ENCODE measurements at places on chromosomes 2 and 18.

GRCh38 chr2:236557306-236558030, 12.2 kb upstream of the ACKR3 start:
- no peak for DNase-seq

DNA sequence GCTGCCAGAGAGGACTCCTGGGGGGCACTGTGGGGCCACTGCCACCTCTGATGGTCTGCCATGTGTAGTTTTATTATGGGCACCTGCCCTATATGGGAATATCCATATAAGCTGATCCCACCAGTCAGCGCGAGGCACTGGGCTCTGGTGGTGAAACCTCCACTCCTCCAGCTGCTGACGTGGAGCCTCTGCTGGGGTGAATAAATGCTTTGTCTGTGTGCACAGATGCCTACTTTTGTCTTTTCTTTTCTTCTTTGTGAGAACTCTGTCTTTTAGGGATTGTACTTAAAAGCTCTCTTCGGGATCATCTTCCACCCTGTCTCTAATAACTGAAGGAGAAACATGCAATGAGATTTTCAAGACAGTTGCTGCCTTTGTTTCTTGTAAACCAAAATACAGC, 68.9 kb upstream of the NCK2 start:
- DNase-seq = no peak

DNA sequence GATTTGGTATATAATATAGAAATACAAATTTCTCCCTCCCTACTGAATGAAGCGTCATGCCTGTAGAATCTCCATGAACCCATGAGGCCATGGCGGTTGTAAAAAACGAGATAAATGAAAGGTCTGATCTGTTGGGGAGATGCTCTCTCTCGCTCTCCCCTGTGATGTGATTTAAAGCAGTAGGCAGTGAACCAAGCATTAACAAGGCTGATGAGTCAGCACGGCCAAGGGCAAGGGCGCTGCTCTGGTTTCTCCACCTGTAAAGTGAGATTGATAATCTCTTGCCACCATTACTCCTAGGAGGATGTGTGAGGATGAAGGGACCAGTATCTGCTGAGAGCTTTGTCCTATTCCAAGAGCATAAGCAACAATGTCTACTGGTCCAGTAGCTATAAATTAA, 553.3 kb downstream of the CMPK2 start:
- no peak for DNase-seq

GRCh38 chr2:239943991-239944631, 81.0 kb downstream of the NDUFA10 start:
- DNase-seq = no peak

DNA sequence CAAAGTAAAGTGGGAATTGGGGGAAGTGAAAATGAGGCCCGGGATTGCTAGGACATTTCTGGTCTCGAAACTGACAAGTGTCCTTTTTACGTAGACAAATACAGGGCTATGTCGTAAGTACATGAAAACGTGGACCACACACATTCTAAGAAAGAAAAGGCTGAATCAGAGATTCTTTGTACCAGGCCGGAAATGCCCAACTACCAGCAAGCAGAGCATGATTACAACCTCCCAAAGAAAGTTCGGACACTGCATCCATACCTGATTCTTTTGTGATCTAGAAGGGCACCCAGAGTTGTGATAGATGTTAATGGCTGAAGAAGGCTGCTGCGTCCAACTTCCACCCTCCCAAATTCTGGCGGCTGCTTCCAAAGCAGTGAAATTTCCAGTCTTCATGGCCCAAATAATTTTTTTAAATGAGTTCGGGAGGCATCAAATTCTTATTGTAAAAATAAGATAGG, 1.7 kb downstream of the RBMS1 start:
- no peak for DNase-seq

DNA sequence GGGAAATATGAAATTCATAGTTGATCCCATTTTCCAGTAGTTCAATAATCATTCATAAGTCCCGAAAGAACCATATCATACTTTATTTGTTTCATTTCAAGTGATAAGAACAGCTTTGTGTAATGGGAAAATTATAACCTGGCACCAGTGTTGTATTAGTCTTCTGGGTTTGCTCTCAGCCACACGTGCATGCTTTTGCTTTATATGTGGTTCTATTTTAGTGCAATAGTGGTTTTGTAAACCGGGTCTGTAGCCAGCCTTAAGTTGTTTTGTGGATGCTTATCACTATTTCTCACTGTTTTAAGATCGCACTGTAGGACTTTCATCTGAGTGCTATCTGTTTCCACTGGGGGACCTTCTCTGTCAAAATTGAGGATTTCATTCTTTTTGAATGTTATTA, 203.8 kb downstream of the PTPRM start:
- DNase-seq = no peak

DNA sequence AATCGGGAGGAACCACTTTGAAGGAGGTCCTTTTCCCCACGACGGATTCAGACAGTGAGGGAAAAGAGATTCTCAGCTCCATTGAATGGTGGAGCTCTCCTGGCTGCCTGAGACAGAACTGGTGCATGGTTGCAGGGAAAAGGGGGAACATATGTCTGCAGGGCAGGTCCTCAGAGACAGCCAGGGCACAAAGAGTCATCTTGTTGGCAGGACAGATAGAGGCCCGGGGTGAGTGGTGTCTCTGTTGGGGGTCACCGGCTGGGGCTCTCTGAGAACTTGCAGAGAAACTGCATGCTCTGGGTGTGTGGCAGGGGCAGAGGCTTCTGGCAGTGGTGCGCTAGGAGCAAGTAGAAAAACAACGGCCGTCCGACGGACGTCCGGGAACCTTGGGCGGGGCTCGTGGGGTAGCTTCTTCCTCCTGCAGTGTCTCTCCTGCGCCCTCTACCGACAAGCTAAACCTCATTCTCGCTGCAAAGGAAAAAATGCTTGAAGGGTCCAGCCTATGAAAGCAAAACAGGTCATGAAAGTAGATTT, 94.3 kb downstream of the CDCA7 start:
- no peak for DNase-seq

DNA sequence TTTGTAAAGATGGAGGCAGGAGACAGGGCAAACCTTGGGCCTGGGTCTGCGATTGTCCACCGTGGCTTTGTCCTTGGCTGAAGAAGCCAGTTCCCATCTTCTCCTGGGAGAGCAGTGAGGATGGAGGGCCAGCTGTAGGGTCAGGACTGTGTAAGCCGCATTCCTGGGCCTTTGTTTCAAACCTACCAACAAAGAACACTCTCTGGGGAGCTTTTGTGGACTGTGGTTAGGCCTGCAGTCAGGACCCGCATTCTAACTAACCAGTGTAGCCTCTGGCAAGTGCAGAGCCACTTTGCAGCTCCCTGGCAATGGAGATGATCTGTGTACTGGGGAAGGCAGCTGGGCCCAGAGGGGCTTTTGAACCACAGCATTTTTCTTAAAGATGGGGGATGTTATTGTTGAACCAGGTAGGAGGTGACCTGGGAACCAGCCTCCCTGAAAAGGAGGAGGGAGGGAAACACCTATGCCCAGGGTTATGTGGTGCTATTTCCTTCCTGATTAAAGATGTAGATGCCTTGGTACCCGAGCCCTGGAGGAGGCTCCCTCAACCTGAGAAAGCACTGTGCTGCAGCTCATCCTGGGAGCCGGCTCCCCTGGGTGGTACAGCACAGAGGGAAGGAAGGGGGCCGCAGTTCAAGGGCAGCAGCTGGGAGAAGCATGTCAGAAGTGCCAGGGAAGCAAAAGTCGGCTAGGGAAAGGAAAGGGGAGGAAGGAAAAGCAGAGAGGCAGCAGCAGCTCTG, 12.7 kb upstream of the SMAD4 start:
- no peak for DNase-seq

- DNase-seq = no peak
These were observed 13.5 kb upstream of the GRHL1 start for GRCh38 chr2:9937968-9938367.

DNA sequence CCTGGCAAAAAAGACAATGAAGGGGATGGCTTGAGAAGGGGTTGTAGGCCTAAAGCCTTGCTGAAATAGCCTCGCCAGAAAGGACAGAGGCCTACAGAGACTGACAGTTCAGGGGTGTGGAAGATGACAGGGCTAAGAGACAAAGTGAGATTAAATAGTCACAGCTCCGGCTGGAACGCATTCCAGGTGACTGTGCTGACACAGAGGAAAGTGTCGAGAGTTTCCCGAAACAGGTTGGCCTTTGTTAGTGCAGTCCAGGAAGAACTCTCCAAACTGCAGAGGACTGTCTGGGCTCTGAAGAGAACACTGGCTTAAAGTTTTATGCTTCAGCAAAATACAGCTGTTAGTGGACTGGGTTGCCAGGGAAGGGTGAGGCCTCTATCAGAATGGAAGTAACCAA, 52.8 kb downstream of the METTL4 start:
- no peak for DNase-seq

GRCh38 chr2:15738225-15738546, 146.5 kb downstream of the DDX1 start:
- DNase-seq = no peak

GRCh38 chr2:223697892-223698645, 95.9 kb upstream of the SCG2 start:
- DNase-seq = no peak

DNA sequence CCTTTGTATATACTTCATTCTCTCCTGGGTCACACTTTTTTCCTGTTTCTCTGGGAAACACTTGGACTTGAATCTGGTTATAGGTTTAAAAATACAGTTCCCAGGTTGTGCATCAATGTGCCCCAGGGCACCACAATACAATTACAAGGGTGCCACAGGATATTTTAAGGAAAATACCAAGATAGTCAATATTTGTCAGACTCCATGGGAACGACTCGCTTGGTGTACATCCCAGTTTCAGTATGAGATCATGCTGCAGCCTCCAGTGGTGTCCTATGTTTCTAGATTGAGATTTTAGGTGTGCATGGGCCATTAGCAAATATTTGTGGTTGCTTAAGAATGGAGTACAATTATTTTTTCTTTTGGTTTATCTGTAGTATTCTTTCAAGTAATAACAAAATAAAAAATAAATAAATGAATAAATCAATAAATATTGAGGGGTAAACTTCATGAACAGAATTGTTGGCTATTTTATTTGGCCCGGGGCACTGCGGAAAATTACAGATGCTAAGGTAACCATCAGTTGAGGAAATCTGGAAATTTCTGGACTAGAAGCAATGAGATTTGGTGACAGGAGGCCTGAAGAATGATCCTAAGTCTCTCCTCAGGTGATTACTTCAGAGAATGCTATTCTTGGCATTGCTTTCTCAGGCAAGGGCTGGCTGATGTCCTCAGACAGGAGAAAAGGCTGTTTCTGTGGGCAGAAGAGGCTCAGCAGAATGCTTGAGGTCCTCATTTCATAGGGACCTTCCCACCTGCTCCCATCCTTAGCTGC, 649.3 kb upstream of the SOX11 start:
- DNase-seq = no peak

GRCh38 chr2:214899751-214900150, 90.3 kb upstream of the BARD1 start:
- no peak for DNase-seq

DNA sequence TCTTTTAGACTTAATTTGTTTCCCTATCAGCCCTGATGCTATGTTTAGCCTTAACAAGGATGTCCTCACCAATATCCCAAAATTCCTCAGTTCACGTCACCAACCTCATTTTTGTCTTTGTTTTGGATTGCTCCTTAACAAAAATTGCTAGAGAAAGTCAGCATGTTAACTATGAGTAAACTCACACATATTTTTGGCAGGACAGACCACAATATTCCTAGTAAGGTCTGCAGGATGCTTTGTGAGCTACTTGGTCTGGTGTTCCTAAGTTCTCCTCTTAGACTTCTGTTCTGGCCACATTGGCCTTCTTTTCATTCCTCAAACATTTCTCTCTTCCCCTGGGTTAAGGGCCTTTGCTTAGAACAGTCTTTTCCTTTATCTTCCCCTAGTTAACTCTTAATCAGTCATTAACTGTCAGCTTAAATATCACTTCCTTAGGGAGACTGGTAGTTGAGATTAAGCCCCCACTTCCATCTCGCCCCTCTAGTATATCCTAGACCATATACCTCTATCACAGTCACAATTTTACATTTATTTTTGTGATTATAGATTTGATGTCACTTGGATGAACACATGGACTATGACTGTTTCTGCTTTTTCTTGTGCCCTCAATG, 116.2 kb downstream of the ADCYAP1 start:
- DNase-seq = no peak

DNA sequence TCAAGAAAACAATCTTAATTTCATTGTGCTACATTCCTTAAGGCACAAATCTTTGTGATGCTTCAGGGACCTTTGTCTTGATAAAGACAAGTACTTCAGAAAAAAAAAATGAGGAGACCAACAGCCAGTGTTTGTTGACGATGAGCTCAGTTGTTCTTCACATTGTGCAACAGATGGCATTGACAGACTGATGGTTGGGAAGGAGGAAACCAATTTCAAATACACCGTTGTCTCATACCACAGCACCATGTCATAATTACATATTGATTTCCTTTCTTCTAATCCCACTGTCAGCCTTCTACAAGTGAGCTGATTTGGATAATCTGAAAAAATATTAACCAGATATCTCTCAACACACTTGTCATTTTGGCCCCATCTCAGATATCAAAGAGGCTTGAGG, 53.7 kb upstream of the GRB14 start:
- no peak for DNase-seq

GRCh38 chr2:132662732-132663131, 7.3 kb downstream of the LYPD1 start:
- DNase-seq = no peak

DNA sequence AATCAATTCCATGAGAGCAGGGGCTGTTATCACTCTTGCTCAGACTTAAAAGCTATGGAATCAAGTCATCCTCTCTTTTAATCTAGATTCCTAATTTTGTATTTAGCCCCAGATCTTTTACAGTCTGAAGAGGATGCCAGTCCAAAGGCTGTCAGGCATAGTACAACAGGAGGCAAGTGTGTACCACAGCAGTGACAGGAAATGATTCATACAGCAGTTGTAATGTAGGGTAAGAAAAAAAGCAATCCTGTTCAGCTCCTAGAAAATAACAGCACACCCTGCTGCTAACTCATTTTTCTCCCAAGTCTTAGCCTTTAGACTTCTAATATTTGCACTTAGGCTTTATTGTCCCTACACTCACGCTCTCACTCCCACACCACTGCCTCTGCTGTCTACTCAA, 127.8 kb upstream of the SYT4 start:
- no peak for DNase-seq

GRCh38 chr18:71456206-71456605, 1087.9 kb downstream of the CBLN2 start:
- no peak for DNase-seq

DNA sequence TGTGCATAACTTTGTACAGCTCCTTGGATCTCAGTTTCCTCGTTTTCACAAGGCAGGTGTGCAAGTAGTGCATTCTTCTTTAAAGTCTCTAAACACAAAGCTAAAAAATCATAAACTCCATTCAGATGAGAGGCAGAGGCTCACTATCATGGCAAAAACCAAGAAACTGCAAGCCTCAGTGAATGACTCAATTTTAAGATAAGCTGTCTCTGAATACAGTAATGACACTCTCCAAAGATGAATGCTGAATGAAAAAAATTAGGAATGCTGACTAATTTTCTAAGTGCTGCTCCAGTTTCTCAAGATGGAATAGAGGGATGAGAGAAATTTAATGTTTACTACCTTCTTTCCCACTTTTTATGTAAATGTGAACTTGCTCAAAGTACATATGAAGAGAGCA, 17.2 kb downstream of the B4GALT6 start:
- no peak for DNase-seq

Measured in frontal cortex (tissue), 4 donors.